ENCODE measurements at places on chromosomes 3 and 15.

- DNase-seq, result no peak
Observed at GRCh38 chr3:9501226-9501625, 52.4 kb downstream of the LHFPL4 start.

DNA sequence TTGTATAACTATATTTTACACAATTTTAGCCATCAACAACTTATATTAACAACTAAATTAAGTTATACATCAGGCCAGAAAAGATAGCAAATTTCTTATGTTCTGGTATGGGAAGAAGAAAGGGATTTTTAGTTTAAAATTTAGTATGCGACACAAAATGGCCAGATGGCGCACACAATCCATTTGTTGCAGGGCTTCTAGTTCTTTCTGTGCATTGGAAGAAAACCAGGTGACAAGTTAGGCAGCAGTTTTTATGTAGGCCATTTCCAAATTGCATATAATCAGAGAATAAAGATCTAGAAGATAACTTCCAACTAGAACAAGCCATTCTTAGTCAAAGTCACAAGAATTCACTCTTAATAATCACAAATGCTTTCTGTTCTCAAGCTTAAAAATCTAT lies 230.1 kb upstream of the ZNF717 start:
- DNase-seq, result no peak

DNA sequence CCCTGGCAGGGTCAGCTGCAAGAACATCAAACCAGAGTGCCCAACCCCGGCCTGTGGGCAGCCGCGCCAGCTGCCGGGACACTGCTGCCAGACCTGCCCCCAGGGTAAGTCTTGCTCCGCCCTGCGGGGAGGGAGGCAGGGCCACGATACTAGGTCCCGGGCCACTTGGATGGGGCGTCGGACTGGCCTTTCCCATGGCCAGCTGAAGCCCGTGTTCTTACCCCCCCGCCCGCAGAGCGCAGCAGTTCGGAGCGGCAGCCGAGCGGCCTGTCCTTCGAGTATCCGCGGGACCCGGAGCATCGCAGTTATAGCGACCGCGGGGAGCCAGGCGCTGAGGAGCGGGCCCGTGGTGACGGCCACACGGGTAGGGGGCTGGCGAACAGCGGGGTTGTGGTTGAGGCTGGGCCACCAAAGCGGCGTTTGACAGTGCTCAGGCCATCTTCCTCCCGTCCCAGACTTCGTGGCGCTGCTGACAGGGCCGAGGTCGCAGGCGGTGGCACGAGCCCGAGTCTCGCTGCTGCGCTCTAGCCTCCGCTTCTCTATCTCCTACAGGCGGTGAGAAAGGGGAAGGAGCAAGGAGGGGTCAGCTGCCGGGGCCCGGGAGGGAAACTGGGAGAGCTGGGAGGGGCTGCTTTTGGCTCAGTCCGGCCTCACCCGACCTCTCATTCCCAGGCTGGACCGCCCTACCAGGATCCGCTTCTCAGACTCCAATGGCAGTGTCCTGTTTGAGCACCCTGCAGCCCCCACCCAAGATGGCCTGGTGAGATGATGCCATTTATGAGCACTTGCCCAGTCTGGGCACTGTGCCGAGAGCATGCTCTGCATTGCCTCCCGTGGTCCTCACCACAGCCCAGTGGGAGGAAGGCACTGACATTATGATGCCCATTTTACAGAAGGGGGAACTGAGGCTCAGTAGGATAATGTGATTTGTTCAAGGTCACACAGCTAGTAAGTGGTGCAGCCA lies 1.7 kb downstream of the CHRD start:
- no peak for DNase-seq

- no peak for DNase-seq
Observed at GRCh38 chr15:93372208-93372864, 283.3 kb upstream of the RGMA start.

GRCh38 chr3:184616436-184616835 lies 54.9 kb downstream of the EPHB3 start:
- DNase-seq, result no peak

DNA sequence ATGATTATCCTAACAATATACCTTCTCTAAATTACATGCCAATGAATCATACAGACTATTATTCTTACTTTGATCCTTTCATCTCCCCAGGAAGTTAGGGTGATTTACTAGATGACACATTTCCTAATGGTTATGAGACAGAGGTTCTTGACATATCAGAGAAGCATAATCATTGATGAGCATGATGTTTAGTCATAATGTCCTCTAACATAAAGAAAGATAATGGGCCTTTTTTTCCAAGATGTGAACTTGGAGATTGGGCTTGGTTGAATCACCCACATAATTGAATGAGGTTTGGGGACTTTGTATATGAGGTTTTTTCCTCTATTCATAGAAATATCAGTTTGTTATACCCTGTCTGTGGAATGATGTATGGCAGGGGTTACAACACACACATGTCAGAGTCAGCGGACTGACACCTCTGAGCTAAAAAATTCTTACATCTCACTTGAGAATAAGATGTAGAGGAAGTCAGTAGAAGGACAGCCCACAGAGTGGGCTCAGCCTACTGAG lies 69.7 kb upstream of the DCBLD2 start:
- DNase-seq, result no peak
